T follicular helper cell (primary cell): ENCODE measurements at places on chromosomes 6 and 20.

- DNase-seq = no peak
Observed at GRCh38 chr6:153084393-153084792, 46.7 kb downstream of the RGS17 start.

- DNase-seq = no peak
Observed at GRCh38 chr6:33809594-33809993, 5.8 kb upstream of the MLN start.

- DNase-seq = no peak
Observed at GRCh38 chr6:149093643-149094042, 223.9 kb upstream of the TAB2 start.

- no peak for DNase-seq
Observed at GRCh38 chr6:39137245-39137644, 22.3 kb upstream of the SAYSD1 start.

- no peak for DNase-seq
Observed at GRCh38 chr20:24379484-24379927, 89.9 kb upstream of the SYNDIG1 start.

DNA sequence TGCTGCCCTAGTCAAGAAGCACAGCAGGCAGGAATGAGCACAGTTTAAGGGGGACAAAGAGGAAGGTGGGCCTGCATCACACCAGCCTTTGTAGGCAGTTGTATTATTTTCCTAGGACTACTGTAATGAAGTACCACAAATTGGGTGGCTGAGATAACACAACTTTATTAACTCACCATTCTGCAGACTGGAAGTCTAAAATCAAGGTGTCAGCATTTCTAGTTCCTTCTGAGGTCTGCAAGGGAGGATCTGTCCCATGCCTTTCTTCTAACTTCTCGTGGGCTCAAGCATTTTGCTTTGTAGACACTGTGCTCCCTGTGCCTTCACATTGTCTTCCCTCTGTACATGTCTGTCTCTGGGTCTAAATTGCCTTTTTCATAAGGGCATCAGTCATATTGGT lies 488.5 kb upstream of the JARID2 start:
- no peak for DNase-seq

GRCh38 chr20:53412577-53413185 lies 181.0 kb downstream of the ZNF217 start:
- DNase-seq = no peak

DNA sequence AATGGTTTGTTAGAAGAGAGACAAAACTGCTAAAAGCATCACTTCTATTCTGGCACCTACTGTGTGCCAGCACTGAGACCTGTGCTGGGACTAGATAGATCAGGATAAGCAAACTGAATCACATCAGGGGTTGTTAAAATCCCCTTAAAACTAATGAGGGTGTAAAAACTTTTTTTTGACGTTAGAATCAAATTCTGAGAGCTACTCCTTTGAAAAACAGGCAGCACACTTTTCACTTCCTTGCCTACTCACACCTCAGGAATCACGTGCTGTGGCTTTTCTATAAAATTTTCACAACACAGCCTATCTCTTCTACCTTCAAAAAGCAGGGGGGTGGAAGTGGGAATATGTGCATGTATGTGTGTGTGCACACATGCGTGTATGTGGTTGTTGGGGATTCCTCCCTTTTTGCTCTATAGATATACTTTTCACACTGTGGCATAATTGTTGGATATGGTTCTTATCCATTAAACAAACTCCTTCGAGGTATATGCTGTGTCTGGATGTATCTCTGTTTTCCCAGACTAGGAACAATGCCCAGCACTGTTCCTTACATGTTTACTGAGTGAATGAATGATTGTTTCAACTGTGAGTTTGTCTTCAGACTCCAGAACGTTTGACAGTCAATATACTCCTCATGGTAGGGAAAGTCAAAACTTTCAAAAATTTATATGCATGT lies 105.4 kb downstream of the FYN start:
- DNase-seq = peak; percentile 23

DNA sequence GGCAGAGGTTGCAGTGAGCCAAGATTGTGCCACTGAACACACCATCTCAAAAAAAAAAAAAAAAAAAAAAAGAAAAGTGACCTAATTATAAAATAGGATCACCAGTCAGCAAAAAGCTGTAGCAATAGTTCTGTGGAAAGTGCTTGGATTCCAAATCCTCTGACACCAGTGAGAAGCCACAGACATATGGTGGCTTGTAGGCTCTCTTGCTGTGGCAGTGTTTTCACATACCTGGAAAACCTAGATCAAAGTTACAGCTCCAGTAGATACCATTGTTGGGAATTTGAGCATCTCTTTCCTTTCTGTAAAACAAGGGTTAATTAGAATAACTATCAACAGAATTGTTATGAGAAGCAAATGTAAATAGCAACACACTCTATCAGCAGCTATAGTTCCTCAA lies 4.1 kb downstream of the CCDC170 start:
- DNase-seq = no peak

- no peak for DNase-seq
Observed at GRCh38 chr20:56702931-56703840, 74.1 kb downstream of the TFAP2C start.

DNA sequence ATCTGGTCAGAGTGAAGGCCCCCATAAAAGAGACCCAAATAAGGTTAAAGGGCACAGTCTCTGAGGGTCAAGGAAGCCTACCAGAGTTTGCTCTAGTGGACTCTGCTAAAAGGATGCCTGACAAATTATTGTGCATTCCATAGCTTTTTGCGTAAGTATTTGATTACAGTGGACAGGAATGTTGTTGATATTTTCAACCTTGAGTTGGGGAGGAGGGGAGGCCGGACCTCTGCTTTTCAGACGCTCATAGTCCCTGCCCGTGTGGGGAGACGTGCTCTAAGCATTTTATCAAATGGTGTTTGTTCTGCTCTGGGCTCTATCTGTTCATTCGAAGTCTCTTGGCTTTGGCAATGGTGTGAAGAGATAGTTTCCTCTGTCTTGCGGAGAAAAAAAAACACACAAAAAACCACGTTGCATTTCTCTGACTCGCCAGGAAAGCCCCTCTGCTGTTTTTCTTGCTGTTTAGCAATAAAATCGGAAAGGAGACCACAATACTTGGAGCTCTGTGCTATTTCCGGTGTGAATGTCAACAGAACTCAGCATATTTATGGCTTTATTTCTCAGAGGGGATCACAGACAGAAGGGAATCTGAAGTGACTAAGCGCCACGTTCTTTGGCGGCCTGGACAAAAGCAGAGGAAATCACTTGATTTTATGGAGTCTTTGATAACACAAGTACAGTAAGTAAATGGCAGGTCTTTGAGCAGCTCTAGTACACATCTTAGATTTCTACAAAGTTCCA lies 159.8 kb downstream of the ZFP64 start:
- no peak for DNase-seq

GRCh38 chr6:27296106-27296783 lies 15.8 kb downstream of the POM121L2 start:
- no peak for DNase-seq

- DNase-seq = no peak
Observed at GRCh38 chr6:92496527-92496926, 922.8 kb downstream of the EPHA7 start.

DNA sequence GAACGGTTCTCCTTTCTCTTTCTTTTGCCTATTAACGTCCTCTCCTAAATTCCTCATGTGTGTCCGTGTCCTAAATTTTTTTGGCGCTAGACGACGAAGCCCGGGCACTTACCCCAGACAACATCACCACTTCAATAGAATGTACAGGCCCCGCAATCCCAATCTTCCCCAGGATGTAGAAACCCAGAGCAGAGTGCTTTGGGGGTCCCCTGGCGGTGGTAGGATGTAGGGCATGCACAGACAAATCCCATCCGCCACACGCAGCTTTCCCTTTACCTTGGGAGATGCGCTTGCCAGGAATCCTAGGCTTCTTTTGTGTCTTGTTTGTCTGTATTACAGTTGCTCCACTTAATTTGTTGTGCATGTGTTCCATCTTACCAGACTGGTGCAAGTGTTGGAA lies 417.3 kb upstream of the ARID1B start:
- DNase-seq = no peak

- no peak for DNase-seq
Observed at GRCh38 chr20:14984768-14985622, 647.6 kb upstream of the FLRT3 start.

GRCh38 chr20:21240394-21240793 lies 62.7 kb upstream of the XRN2 start:
- no peak for DNase-seq

- DNase-seq = no peak
Observed at GRCh38 chr6:125258651-125259353, 43.0 kb downstream of the HDDC2 start.

GRCh38 chr6:63799313-63799712 lies 163.7 kb downstream of the PHF3 start:
- DNase-seq = no peak

GRCh38 chr20:31721408-31722256 lies 1.0 kb downstream of the BCL2L1 start:
- no peak for DNase-seq

DNA sequence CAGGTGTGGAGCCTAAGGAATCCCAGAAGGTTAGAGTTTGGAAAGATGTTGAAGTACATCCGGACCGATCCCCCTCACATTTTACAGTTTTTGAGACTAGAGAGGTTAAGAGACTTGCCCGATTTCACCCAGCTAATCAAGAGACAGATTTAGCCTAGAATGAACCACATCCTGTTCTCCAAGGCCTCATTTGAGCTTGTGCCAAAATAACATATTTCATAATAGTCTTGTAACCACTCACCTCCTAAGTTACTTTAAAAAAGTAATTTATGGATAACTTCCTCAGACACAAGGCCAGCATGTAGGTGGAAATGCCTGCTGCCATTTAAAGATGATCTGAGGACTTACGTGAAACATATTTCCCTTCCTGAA lies 39.8 kb upstream of the ARHGAP18 start:
- no peak for DNase-seq

DNA sequence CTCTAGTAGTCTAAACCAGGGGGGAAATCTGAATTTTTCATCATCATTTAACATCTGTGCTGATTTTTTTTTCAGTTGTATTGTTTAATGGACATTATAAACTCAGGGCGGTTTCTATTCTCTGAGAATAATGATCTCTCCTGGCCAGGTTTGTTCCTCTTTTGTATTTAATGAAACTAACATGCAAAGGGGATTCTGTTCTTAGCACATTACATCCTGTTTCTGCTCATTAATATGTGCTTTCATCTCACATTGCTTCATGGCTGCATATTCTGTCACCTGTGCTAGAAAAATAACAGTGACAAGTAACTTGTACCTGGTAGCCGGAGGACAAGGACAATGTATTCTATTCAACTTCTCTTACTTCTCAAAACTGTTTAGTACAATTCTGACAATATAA lies 806 bp downstream of the HLA-DOB start:
- DNase-seq = no peak

GRCh38 chr20:58235010-58235409 lies 6.6 kb upstream of the ANKRD60 start:
- DNase-seq = no peak

GRCh38 chr20:62583424-62583920 lies 58.8 kb upstream of the SLCO4A1 start:
- DNase-seq = no peak

GRCh38 chr6:163820745-163821458 lies 406.4 kb downstream of the QKI start:
- no peak for DNase-seq

DNA sequence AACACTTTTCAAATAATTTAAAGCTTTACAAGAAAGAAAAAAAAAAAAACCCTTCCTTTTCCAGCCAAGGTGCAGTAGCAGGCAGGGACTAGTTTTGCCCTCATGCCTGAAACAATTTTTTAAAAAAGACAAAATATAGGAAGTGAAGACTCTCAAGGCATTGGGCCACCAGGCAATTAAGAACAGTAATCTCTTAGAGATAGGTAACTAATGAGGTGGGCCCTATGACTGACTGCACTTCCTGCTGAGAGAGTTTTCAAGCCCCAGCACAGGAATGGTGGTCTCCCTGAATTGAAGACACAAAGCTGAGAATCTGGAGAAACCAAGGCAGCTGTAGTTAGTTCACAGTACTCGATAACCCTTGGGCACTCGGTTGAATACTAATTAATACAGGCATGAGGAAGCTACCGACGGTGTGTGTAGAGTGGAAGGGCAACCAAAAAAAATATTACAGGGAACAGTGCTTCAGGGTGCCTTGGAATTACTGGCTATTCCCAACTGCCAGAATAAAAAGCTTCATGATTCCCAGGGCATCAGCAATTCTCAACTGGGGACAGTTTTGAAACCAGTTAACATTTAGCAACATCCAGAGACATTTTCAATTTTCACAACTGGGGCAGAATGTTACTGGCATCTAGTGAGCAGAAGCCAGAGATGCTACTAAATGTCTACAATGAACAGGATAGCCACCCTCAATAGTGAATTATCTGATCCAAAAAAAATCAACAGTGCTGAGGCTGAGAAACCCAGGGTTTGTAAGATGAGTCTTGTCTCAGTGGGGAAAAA lies 36.0 kb upstream of the PLN start:
- no peak for DNase-seq

GRCh38 chr6:34414999-34415858 lies 10.6 kb downstream of the RPS10 start:
- DNase-seq = peak; percentile 21

- DNase-seq = no peak
Observed at GRCh38 chr6:121540210-121540609, 104.8 kb downstream of the GJA1 start.

DNA sequence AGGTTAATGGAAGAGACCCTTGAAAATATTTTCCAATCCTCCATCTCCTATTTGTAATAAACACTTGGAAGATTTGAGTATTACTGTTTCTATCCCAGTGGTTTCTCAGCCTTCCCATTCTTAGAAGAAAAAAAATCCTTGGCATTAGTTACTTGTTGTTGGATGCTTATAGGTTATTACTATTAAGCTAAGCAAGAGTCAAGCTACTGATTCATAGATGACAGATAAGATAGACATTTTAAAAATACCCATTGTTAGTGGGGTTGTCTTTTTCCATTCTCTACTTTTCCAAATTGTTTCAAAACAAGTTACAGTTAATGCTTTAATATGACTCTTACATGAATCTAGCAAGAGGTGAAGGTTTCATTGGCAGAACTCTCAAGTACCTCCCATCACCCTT lies 158.5 kb downstream of the HIVEP2 start:
- no peak for DNase-seq

DNA sequence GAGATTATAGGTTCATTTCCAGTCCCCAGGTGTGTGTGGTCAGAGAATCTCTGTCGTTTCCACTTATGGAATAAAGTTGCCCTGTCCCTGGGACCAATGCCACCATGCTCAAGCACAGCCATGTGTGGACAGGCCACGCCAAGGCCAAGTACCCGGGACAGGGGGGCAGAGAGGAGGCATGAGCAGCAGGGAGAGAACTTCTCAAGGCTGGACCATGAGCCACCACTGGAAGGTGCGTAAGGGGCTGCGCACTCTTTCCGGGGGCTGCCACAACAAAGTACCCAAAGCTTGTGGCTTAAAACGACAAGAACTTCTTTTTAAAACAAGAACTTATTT lies 209.2 kb upstream of the KCNQ5 start:
- no peak for DNase-seq

GRCh38 chr20:16111852-16112412 lies 461.3 kb downstream of the KIF16B start:
- no peak for DNase-seq

DNA sequence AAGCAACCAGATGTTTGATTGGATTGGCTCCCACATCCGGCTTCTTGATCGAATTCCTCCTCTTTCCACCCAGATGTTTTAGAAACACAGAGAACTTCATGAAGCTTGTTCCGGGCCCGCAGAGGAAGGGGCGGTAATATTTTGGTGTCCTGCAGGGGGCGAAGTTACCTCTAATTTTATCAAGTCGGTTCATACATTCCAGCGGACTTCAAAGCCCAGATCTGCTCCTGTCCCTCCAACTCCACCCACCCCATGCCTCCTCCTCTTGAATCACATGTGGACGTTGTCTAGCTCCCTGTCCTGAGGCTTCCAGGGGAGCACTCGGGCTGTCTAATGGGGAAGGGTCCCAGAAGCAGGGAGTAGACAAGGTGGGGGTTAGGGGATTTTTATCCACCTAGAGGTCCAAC lies 2.9 kb upstream of the BMP6 start:
- DNase-seq = peak; percentile 30
